ENCODE measurements at places on chromosomes 6 and 20. TPM values are rescaled to one million over a fixed set of nuclear protein-coding genes. Genes with fewer than 3 reads are reported as not detected.

MEI4 gene
- 1.4 TPM for total RNA-seq

L3MBTL1 gene
- total RNA-seq, result 18.7 TPM

OXT gene
- 1.1 TPM for total RNA-seq

HLA-DPB1 gene
- 365 TPM for total RNA-seq

CTAGE9 gene
- total RNA-seq, result not detected

PTGIS gene
- 34.2 TPM for total RNA-seq

SLC25A27 gene
- 20.3 TPM for total RNA-seq

SPEF1 gene
- 0.37 TPM for total RNA-seq

SPATS1 gene
- not detected for total RNA-seq

MUCL3 gene
- total RNA-seq, result not detected

CST5 gene
- 1.9 TPM for total RNA-seq

E2F1 gene
- 6.1 TPM for total RNA-seq

WFDC12 gene
- not detected for total RNA-seq

LZTS3 gene
- total RNA-seq, result 10.4 TPM

GJA10 gene
- not detected for total RNA-seq

GPR6 gene
- total RNA-seq, result not detected

CCM2L gene
- 6.2 TPM for total RNA-seq

COL12A1 gene
- total RNA-seq, result 66.6 TPM

MLN gene
- total RNA-seq, result not detected

IFT52 gene
- total RNA-seq, result 24.4 TPM

NRSN1 gene
- not detected for total RNA-seq

TRIM39 gene
- 14.3 TPM for total RNA-seq

EPHA7 gene
- total RNA-seq, result 0.32 TPM

SLA2 gene
- 0.14 TPM for total RNA-seq

LY6G6D gene
- total RNA-seq, result not detected

SLC29A1 gene
- 275 TPM for total RNA-seq

PRDM13 gene
- not detected for total RNA-seq

COX7A2 gene
- total RNA-seq, result 452 TPM

TTLL9 gene
- total RNA-seq, result not detected

NECAB3 gene
- 79.7 TPM for total RNA-seq

NKX2-2 gene
- total RNA-seq, result not detected

SCUBE3 gene
- 5.6 TPM for total RNA-seq
